NCI-H2081 (cell line): ENCODE measurements at places on chromosomes 3 and 15.

DNA sequence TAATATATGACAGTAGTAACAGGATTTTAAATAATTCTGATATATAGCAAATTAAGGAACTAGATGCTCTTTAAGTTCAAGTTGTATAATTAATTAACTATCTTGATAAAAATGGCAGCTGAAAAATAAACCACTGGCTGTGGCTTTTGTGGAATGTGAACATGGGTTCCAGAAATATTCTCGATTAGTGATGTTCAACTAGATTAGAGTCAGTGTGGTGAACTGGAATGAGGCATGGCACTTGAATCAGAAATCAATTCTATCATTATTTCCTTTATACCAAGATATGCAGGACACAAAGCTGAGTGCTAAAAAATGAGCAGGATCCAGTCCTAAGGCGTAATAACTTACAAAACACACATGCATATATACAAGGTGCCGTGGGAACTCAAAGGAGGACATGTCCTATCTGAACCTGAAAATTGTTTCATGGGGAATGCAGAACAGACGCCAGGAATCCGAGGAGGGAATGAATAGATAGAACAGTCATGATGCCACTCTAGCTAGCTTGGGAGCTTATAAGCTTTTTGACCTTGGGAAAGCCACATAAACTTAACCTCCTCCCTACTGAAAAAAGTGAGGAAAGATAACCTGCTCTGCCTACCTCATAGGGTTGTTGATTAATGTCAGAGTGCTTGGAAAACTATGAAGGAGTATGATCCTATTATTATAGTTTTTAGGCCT, 402.4 kb downstream of the PLCL2 start:
- DNase-seq: no peak

- DNase-seq: no peak
Observed at GRCh38 chr3:157405457-157405856, 31.2 kb upstream of the PTX3 start.

- peak; percentile 13 for DNase-seq
Observed at GRCh38 chr15:53833134-53833624, 73.7 kb upstream of the WDR72 start.

GRCh38 chr15:66829551-66830121, 127.6 kb downstream of the SMAD6 start:
- no peak for DNase-seq

DNA sequence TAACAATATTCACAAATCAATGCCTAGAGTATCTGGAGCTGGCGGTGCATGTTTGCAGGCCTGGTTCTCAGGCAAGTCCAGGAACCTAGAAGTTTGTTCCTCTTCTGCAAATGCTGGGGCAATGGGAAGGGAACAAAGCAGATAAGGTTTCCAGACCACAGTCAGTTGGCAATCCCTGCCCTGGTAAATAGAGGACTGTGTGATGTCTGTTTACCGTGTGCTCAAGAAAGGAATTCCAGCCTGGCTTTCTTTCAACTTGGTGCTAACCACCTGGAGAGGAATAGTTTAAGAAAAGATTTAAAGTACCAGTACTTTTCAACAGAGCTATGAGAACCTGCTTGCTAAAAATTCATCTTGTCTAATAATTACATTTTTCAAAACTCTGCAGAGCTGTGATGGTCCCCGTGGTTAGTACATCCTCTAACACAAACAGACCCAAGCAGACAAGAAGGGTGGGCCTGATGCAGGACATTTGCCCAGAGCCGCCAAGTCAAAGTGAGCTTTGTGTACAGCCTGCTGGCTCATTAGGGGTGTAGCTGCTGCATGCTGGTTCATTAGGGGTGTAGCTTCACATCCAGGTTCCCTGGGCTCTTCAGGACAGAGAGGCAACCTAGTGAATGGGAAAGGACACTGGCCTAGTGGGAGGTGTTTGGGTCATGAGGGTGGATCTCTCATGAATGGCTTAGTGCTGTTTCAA, 220.5 kb downstream of the SQOR start:
- peak; percentile 29 for DNase-seq

GRCh38 chr3:127074900-127075360, 92.0 kb downstream of the PLXNA1 start:
- no peak for DNase-seq

DNA sequence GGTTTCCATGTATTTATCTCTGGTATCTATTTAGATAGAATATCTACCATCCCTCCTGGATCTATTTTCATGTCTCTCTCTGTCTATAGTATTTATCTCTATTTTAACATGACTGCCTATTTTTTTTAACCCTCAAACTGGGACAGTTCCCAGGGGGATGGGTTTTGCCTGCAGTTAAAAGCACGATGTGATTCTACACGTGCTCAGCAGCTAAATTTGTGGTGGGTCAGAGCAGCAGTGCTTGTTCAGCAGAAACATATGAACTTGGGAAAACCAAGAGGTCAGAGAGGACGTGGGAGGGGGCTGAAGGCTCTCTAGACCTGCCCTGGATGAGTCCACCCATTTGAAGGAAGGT, 189.2 kb downstream of the NTRK3 start:
- no peak for DNase-seq

DNA sequence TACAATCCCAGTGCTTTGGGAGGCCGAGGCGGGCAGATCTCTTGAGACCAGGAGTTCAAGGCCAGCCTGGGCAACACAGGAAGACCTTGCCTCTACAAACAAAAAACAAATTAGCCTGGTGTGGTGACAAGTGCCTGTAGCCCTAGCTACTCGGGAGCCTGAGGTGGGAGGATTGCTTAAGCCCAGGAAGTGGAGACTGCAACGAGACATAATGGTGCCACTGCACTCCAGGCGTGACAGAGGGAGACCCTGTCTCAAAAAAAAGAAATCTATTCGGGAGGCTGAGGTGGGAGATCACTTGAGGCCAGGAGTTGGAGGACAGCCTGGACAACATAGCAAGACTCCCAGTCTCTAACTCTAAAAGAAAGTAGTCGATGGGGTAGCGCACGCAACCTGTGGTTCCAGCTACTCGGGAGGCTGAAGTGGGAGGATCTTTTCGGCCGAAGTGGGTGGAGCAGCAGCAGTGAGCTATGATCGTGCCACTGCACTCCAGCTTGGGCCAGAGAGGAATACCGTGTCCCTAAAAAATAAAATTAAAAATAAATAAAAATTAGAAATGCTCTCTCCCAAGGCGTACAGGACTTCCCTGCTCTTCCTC, 775 bp downstream of the C3orf33 start:
- DNase-seq: no peak

DNA sequence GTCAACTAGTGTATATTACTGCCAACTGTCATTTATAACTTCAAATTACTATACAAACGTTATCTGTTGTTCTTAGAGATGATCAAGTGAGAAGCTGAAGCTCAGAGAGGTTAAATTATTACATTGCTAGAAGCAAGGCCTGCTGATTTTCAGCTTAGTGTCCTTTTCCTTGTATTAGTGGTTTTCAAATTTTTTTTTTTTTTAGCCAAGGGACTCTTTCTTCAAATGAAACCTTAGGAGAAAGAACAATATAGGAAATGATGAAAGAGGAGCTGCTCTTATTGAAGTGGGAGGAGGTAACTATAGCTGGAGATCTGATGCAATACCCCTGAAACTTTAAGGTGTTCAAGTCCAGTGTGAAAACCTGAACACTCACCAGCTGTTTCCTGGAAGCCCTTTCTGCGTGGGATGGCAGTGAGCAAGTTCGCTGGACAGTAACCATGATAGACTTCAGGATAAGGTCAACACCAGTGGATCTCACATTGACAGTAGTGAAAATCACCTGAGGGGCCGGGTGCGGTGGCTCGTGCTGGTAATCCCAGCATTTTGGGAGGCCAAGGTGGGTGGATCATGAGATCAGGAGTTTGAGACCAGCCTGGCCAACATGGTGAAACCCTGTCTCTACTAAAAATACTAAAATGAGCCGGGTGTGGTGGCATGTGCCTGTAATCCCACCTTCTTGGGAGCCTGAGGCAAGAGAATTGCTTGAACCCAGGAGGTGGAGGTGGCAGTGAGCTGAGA, 376.2 kb downstream of the EDEM1 start:
- no peak for DNase-seq

DNA sequence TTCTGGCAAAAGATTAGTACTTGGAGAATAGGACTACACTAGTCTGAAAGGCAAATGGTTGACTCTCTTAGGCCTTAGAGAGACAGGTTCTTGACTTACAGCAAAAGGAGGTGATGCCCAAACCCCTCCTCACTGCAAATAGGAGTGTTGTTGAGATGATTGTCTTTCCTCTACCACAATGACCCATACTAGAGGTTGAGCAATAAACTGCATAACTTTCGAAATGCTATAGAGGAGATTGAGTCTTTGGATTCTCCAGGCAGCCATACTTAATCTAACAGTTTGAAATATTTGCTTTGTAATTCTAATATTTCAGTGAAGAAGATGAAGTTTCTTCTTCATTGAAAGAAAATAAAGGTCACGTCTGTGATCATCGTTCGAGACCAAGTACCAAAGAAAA, 498.5 kb upstream of the GBE1 start:
- DNase-seq: no peak

- peak; percentile 44 for DNase-seq
Observed at GRCh38 chr3:141051443-141052200, 475 bp downstream of the SPSB4 start.

- DNase-seq: no peak
Observed at GRCh38 chr15:73867426-73867825, 5.9 kb upstream of the TBC1D21 start.

GRCh38 chr3:190970560-190970959, 108.1 kb upstream of the GMNC start:
- no peak for DNase-seq

DNA sequence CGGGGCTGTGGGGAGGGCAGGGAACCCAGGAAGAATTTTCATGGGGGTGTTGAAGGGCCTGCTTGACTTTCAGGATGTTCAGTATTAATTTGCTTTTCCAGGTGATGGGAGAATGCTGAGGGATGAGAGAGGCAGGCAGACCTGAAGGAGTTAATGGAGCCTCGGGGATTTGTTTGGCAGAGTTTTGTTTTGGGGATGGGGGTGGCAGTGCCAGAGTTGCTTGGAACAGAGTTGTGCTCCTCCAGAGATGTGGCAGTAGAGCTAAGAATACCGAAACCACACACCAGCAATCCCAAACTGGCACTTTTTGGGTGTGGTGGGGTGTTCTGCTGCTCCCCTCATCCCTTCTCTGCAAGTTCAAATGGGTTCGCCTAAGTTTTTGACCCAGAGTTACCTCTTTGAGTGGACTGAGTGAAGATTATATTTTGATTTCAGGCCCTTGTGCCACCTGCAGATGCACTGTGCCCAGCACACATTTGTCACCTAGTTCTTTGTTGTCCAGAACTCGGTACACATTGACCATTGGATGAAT, 1.6 kb downstream of the BOC start:
- no peak for DNase-seq

- DNase-seq: no peak
Observed at GRCh38 chr3:152505926-152506325, 237.2 kb downstream of the MBNL1 start.

DNA sequence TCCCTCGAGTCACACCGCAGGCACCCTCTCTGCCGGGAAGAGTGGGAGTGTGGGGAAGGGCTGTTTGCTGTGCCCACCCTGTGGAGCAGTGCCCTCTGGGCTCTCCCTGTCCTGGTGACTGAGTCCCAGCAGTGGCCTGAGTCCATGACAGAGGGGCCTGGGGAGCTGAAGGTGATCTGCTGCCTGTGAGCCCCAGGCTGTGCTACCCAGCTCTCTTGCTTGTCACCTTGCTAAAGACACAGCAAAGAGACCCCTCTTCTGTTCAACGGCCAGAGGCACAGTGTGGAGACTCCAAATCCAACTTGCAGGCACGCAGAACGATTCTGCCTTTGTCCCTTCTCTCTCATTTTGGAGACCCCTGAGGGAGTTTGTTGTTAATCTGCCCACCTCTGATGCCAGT, 232.6 kb downstream of the OPA1 start:
- no peak for DNase-seq

GRCh38 chr3:192042116-192042515, 581.2 kb downstream of the PYDC2 start:
- no peak for DNase-seq

- DNase-seq: no peak
Observed at GRCh38 chr3:187334904-187335303, 33.3 kb upstream of the RTP4 start.

GRCh38 chr3:141246958-141247301, 15.3 kb downstream of the PXYLP1 start:
- DNase-seq: no peak

GRCh38 chr3:108755686-108756085, 1.5 kb downstream of the RETNLB start:
- DNase-seq: no peak

GRCh38 chr3:7710284-7710683, 791.3 kb upstream of the LMCD1 start:
- peak; percentile 69 for DNase-seq

DNA sequence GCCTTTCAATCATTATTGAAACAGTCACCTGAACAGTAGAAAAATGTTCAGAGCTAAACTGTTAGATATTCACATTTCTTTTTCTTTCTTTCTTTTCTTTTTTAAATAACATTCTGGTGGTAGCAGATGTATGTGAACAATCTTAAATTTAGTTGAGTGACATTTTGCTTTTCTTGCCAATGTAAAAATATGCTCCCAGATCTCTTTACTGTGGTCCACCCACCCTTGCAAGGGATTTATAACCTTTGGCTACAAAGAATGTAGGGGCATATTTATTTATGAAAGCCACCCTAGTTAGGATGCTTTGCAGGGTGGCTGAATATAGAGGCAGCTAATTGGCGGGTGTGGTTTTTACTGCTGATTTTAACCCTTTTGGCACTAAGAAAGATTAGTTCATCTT, 473.9 kb downstream of the MFSD1 start:
- DNase-seq: no peak
